ENCODE measurements at places on chromosomes 1 and 21. TPM values are rescaled to one million over a fixed set of nuclear protein-coding genes. Genes with fewer than 3 reads are reported as not detected.

DNA sequence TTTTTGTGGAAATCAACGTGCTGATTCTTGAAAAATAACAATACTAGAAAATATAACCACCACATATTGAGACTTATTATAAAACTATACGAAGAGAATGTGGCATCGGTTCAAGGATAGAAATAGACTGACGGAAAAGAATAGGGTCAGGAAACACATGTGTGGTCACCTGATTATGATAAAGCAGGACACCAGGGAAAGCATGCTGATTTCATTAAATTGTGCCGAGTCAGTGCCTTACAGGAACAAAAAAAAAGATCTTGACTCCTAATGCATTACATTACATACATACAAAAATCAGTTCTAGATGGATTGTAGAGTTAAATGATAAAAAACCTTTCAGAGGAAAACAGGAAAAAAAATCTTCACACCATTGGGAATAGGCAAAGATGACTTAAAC lies 43.5 kb upstream of the SERPINC1 start:
- DNase-seq = no peak

MAB21L3 gene
- not detected for total RNA-seq

GRCh38 chr1:232226197-232226712 lies 403.7 kb downstream of the SIPA1L2 start:
- DNase-seq = no peak

DNA sequence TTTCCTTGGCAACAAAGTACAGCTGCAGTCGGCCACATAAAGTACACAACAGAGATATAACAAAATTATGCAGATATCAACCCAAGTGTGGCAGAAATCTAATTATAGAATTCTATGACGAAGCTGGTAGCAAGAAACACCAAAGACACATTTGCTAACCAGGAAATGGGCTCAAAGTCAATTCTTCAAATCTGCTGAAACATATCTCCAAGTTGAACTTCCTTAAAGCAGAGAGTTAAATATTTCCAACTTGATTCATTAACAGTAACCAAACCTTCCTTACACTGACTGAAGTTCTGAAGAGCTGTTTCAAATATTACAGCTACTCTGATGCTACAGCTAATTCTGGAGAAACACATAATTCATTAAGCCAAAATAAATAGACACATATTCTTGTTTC lies 67.6 kb upstream of the SDC3 start:
- peak; percentile 48 for DNase-seq

- peak; percentile 58 for DNase-seq
Observed at GRCh38 chr1:27591622-27592021, 12.3 kb downstream of the AHDC1 start.

DNA sequence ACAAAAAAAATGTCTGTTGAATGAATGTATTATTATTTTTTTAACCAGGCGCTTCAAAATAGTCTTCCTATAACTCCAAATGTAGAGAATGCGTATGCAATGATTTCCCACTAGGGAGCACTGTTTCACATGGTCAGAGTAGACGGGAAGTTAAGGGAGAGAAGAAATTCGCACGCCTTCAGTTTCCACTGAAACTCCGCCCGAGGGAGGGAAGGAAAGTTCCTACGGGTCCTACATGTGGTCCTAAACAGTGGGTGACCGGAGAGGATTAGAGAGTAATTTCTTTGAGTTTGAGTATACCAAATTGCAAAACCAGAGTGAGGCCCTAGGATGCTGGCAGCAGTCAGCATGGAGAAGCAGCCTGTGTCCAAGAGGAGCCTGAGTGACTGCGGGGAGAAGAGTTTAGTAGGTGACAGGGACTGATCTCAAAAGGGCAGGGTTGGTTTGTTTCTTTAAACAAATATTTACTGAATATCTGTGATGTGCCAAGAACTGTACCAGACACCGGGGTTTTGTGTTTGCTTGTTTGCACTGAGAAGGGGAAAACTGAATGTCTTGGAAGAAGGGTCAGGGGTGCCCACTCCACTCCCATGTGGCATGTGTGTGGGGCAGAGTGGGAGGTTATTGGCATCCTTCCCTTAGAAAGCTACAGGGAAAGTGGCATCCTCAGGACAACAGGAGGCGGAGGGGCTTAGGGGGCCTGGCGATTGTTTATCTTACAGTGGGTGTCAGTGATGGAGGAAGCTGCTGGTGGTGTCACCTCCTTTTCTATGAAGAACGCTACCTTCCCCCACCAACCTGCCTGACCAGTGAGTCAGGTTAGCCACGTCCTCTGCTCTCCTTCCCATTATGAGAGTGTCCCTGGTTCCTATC lies 22.8 kb downstream of the RNU5D-1 start:
- peak; percentile 87 for DNase-seq

GRCh38 chr1:151024540-151025146 lies 11.7 kb upstream of the BNIPL start:
- peak; percentile 92 for DNase-seq

IFNLR1 gene
- total RNA-seq = 18.1 TPM

NBPF6 gene
- total RNA-seq = not detected

LCE1E gene
- not detected for total RNA-seq

DNA sequence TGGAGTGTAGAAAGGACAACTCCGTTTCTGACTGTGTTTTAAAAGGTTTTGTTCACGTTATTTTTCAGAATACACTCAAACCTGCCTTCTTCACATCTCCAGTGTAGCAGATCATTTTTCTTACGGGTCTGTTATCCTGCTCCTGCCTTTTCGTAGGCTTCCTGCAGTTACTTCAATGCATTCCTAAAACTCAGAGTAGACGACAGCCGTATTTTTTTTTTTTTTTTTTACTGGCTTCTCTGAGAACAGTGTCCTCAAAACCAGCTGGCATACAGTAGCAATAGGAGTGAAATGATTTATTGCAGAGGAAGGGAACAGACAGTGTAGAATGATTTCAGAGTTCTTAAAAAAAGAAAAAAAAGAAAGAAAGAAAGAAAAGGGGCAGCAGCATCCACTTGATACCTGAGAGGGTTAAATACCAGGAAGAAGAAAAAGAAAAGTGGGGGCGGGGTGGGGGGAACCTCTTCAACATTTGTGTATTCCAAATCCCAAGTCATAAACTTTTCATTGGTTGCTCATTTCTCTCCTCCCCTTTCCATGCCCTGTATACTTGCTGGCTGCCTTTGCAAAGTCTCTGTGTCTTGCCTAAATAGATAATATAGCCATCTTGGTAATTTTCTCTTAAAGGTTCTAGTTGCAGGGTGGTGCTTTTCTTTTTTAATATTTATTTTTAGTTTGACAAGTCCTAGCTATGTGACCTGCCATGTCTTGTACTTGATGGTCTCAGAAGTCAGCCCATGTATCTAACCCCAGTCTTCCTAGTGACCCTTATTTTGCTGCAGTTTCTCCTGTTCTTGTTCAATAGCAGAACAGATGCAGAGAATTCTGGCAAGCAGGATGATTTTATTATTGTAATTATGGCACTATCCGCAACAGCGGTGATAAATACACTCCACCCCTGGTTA lies 2.8 kb downstream of the TGFB2 start:
- no peak for DNase-seq

DNA sequence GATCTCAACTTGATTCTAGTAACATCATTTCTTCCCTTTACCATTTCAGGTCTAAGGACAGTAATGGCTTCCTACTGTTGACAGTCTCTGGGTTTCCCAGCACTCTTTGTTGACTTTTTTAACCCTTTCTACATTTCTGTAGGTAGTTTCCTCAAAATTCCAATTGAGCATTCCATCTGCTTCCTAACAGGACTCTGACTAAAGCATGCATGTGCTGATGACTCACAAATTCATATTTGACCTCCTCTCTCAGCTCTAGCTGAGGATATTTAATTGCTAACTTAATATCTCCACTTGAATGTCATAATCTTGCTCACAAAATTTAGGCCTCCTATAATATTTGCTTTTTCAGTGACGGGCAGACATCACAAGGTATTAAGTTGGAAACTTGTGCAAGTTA lies 93.3 kb upstream of the ZNHIT6 start:
- DNase-seq = no peak

DISC1 gene
- 6.4 TPM for total RNA-seq

NHLH1 gene
- 0.48 TPM for total RNA-seq

C1orf94 gene
- total RNA-seq = not detected

MMP23B gene
- total RNA-seq = 1.3 TPM

GRCh38 chr1:156656806-156657740 lies 15.2 kb downstream of the BCAN start:
- peak; percentile 81 for DNase-seq

SYDE2 gene
- not detected for total RNA-seq

- no peak for DNase-seq
Observed at GRCh38 chr1:6116137-6116536, 64.0 kb downstream of the CHD5 start.

GRCh38 chr1:179761296-179761695 lies 18.2 kb downstream of the FAM163A start:
- no peak for DNase-seq

DNA sequence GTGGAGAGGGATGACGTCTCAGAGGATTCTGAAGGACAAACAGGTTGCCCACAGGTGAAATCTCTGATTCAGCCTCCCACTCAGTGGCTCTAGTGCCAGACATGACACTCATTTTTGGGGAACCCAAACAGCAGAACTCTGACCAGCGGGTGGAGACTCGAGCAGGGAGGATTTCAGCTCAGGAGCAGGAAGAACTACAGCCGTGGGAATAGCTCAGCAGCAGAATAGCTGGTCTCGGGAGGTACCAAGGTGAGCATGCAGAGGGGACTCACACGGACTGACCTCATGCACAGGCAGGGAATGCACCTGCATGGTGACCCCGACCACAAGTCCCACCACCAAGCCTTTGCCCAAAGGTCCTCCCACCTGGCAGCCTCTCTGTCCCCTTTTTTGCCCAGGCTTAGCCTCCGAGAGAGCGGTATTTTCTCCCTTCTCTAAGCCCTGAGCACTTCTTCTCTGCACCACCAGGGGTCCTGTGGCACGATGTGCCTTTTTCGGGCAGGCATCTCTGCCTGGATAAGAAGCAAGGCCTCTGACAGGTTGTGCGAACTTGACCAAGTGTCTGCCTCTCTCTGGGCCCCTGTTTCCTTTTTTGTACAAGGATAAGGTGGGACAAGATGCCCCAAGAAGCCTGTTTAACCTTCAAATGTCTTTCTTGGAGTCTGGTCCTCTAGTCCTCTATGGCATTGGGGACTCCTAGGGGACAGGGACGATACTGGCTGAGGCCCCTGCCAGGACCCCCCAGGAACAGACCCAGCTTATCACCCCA lies 8.8 kb upstream of the FGR start:
- DNase-seq = peak; percentile 90
